Left cardiac atrium (tissue), 4 donors: ENCODE measurements at places on chromosomes 1 and 21.

GRCh38 chr21:28237661-28238060, 755.0 kb downstream of the LTN1 start:
- no peak for DNase-seq

- DNase-seq, result no peak
Measured at GRCh38 chr1:75135573-75136194, 1.5 kb downstream of the LHX8 start.

- no peak for DNase-seq
Measured at GRCh38 chr1:32195972-32196823, 4.2 kb upstream of the CCDC28B start.

- no peak for DNase-seq
Measured at GRCh38 chr1:228142155-228142691, 2.1 kb downstream of the GUK1 start.

DNA sequence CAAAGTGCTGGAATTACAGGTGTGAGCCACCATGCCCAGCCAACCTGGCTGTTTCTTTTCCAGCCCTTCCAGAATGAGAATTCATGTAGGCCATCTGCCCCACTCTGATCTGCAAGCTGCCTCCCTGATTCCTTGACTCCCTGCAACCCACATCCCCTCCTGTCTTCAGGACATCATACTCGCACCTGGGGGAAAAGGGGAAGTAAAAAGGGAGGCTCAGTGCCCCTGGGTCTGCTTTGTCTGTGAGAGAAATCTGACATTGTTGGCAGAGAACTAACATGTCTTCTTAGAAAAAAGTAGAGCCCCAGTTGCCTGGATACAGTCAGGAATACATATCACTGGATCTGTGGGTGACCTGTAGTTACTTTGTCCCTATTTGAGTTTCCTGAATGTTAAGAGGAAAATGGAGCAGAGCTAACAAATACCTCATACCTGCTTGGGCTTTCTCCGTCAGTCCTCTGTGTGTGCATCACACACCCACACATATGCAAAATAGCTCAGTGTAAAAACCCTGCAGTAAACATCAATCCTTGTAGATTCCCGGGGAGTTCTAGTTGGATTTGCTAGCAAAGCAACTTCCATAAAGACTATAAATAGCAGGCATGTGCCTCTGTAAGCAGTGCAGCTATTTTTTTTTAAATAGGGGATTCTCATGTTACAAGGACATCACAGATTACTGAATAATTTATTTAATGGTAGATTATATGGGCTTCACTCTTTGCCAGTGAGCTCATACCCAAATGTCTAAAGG, 62.9 kb downstream of the TEX35 start:
- DNase-seq, result no peak

- no peak for DNase-seq
Measured at GRCh38 chr1:182092336-182092735, 30.8 kb upstream of the ZNF648 start.

- no peak for DNase-seq
Measured at GRCh38 chr1:226332947-226333346, 24.0 kb upstream of the LIN9 start.

GRCh38 chr1:37845049-37845646, 14.2 kb downstream of the MTF1 start:
- DNase-seq, result no peak

DNA sequence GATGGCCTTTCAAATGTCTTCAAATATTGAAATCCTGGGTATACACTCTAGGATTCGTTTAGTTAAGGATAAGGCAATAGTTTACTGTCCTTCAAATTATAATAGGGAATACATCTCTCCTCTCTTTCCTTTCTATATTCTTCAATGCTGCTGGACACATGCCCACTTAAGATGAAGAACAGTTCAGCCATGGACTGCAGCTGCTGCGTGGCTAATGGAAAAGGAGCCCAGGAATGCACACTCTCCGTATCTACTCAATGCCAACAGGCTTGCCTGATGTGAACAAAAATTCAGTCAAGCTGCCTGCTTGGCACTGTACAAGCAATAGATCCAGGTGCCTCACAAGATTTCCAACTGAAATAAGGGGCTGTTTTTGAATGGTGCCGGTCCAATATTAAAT, 321.2 kb upstream of the LYPLAL1 start:
- no peak for DNase-seq

- no peak for DNase-seq
Measured at GRCh38 chr1:221824025-221824424, 82.1 kb upstream of the DUSP10 start.

DNA sequence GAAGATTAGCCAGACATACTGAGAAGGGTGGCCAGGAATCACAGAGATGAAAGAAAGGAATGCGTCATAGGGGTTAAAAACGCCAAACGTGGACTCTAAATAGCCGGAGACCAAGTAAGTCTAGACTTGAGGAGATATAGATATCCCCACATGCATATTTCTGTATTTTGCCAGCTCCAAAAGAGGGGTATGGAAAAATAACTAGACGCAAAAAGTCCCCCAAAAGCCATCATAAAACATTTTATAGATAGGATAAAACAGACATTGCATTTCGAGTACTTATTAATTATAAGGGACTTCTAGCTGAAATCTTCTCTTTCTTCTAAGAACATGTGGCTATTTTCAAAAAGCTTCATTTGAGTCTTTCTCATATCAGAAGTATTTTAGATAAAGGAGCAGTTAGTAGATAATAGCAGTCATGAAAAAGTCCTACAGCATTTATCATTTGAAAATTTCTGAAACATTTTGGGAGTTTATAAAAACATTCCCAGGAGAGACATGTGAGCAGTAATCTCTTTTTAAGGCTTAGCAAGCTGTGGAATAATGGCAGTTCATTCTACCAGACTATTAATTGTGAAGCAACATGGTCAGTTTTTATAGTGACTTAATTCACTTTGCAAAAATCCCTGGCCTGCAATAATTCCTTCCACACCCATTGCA, 6.1 kb downstream of the KIF26B start:
- DNase-seq, result no peak

GRCh38 chr1:17239420-17239819, 9.5 kb upstream of the PADI3 start:
- DNase-seq, result no peak

GRCh38 chr1:30472009-30472408, 251.4 kb downstream of the MATN1 start:
- DNase-seq, result no peak

- DNase-seq, result peak; percentile 71
Measured at GRCh38 chr1:226082959-226083301, 20.4 kb downstream of the H3-3A start.

DNA sequence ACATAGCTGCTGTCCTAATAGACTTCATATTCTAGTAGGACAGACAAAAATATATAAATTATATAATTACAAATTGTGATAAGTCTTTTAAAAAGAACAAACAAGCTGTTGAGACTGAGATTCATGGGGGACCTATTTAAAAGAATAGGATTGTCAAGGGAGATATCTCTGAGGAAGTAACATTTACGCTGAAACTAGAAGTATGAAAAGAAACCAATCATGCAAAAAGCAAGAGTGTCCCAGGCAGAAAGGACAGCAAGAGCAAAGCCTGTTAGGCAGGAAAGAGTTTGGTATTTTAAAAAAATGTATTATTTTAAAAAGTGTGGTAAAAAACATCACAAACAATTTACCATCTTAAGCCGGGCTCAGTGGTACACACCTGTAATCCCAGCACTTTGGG, 9.1 kb upstream of the METTL13 start:
- no peak for DNase-seq

- DNase-seq, result no peak
Measured at GRCh38 chr21:42219606-42220137, 732 bp downstream of the ABCG1 start.

GRCh38 chr1:23581219-23581618, 21.9 kb upstream of the ID3 start:
- peak; percentile 61 for DNase-seq

GRCh38 chr1:114118351-114118990, 35.2 kb downstream of the SYT6 start:
- no peak for DNase-seq

DNA sequence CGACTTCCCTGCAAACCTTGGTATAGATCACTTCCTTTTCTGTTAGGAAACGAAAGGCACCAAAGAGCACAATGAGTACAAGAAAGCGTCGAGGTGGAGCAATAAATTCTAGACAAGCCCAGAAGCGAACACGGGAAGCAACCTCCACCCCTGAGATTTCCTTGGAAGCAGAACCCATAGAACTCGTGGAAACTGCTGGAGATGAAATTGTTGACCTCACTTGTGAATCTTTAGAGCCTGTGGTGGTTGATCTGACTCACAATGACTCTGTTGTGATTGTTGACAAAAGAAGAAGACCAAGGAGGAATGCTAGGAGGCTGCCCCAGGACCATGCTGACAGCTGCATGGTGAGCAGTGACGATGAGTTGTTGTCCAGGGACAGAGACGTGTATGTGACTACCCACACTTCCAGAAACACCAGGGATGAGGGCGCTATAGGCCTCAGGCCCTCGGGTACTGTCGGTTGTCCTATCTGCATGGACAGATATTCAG, 18.5 kb downstream of the FAM89A start:
- DNase-seq, result no peak

- DNase-seq, result no peak
Measured at GRCh38 chr1:80153762-80154161, 1147.2 kb upstream of the ADGRL4 start.

GRCh38 chr1:225329041-225329440, 98.8 kb downstream of the LBR start:
- no peak for DNase-seq

GRCh38 chr1:174974711-174975119, 25.0 kb upstream of the CACYBP start:
- no peak for DNase-seq

DNA sequence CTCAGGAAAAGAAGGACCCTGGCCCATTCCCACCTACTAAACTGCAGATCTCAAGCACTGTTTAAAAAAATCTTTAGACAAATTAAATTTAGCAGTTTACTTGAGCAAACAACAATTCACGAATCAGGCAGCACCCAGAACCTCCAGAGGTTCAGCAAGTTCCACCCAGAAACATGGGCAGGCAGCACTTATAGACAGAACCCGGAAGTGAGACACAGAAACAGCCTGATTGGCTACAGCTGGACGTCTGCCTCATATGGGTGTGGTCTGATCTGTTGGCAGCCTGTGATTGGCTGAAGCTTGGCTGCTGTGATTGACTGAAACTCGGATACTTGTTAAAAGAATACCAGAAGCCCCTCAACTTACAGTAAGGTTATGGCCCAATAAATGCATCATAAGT, 34.7 kb upstream of the COL6A2 start:
- DNase-seq, result no peak

GRCh38 chr1:229180161-229180560, 90.8 kb upstream of the RAB4A start:
- no peak for DNase-seq

DNA sequence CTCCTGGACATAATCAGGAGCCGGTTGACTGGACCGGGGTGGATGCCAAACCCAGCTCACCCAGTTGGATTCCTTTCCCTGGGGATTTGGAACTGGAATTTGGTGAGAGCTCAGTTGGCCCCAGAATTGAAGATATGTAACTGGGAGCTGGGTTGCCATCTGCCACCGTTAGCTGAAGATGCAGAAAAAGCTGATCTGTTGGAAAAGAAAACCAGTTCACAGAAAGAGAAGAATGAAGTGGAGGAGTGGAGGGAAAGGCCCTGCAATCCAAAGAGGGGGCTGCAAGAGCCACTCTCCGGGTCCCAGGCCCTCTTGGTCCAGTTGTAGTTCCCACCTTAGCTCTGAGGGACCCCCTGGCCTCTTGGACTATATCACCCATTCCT, 16.0 kb downstream of the TEX35 start:
- DNase-seq, result no peak

GRCh38 chr21:41328660-41329607, 12.3 kb downstream of the FAM3B start:
- no peak for DNase-seq

DNA sequence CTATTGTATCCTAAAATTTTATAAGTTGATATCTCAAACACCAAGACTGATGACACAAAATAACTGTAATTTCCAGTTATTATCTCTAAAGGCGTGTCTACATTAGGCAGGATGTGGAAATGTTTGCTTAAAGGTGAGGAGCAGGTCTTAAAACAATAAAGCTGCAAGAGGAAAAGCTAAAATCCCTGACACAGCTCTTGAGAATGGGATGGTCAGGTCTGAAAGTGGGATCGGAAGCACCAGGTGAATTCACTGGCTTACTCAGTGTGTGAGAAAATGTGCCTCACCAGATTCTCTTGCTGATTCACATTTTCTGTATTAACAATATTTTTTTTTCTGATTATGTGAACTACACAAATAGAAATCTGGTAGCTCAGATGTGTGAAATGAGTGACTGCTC, 421.9 kb upstream of the ADAMTS5 start:
- no peak for DNase-seq

DNA sequence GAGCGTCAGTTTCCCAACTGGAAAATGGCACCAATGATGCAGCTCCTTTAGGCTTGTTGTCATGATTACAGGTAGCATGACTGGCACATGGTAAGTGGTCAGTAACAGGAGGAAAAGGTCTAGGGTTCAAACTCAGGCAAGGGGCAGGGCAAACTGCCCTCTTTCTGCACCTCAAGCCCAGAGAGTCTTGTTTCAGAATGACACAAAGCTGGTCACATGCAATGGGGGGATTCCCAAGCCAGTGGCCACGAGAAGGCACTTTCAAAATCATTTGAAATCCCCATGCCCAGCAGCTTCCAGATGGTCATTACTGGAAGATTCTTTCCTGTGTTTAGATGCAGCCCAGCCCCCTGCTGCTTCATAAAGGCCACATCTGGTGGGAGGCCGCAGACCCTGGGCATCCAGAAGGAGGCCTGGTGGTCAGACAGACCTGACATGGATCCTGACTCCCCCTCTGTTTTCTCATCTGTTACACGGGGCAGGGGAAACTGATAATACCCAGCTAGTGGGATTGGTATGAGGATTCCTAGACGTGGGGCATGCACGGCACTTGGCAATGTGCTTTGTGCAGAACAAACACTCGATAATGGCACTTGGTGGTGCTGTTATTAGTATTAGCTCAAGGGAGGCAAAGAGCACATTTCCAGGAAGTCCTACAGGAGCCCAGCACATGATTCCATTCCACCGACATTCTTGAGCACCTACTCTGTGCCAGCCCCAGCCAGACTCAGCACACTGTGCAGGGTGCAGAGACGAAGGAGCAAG, 6.9 kb upstream of the PLA2G2D start:
- DNase-seq, result no peak
